ENCODE measurements at places on chromosomes 7 and 10.

DNA sequence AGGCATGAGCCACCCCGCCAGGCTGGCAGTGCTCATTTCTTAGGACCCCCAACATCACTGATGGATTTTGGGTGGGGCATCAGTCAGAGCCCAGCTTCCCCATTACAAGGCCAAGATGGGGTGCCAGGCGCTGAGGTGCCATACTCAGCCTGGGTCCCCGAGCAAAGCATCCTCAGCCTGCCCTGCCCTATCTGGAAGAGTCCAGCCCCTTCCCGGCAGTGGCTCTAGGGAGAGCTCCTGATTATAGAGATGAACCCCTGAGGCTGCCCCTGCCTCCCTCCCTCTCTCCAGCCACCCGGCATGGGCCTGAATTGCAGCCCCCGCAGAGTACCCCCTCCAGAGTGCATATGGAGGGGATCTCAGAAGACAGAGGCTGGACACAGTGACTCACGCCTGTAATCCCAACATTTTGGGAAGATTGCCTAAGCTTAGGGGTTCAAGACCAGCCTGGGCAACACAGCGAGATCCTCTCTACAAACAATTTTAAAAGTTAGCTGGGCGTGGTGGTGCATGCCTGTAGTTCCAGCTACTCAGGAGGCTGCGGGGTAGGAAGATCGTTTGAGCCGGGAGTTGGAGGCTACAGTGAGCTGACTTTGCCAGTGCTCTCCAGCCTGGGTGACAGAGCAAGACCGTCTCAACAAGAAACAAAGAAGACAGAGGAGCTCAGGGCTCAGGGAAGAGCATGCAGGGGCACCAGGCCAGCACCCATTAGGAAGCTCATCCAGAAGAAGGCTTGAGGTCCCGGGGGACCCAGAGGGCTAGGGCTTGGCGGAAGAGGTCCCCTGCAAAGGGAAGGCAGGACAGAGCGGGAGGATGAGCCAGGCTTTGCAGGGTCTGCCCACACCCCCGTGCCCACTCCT, 13.3 kb downstream of the LAT2 start:
- DNase-seq = no peak

DNA sequence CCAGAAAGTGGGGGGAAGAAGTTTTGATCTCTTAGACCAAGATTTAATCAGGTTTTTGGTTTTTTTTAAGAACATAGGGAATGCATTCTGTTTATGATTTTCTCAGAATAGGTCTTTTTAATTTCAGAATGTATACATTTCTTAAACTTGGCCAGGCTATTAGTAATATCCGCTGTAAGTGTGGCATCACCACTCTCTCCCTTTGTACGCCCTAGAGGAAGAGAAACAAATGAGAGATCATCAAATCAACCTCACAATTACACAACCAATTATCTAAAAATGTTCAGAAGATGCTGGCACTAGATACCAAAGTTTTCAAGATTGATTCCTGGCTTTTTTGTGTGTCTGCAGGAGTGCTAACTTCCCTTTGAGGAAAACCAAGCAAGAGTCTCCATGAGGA, 70.0 kb downstream of the KLF6 start:
- no peak for DNase-seq

DNA sequence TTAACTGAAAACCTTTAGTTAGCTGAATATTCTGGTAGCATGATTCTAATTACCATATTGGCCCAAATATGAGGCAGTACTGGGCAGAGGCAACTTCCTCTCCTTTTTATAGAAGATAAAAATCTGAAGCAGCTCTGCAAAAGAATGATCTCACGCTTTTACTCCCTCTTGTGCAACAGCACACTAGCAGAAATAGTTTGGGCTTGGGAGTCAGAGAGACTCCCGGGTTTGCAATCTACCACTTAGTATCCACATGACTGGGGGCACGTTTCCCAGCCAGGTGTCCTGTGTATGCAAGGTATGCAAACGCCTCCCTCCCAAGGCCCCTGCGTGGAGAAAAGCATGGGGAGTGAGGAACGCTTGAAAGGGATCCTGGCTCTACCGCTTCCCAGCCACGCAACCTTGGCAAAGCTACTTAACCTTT, 47.2 kb upstream of the RHEB start:
- no peak for DNase-seq

- DNase-seq = no peak
Measured at GRCh38 chr7:2353113-2353935, 1.3 kb upstream of the EIF3B start.

- DNase-seq = no peak
Measured at GRCh38 chr10:69802424-69803161, 887 bp downstream of the COL13A1 start.

DNA sequence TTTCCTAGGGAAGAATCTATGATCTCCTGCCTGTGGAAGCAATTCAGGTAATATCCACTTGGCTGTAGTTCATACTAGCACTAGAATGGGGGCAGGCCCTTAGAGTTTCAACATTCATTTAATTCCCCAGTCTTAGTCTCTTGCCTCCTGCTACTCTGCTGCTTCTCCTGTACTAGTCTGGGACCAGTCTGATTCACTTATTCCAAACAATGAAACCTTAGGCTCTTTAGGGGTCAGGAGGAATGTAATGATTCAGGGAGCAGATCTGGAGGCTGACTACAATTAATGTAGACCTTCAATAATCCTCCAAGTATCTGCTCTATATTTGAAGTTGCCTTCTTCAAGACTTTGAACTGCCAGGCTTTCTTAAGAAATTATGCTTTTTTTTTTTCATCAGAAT, 101.8 kb downstream of the GNAT3 start:
- no peak for DNase-seq

DNA sequence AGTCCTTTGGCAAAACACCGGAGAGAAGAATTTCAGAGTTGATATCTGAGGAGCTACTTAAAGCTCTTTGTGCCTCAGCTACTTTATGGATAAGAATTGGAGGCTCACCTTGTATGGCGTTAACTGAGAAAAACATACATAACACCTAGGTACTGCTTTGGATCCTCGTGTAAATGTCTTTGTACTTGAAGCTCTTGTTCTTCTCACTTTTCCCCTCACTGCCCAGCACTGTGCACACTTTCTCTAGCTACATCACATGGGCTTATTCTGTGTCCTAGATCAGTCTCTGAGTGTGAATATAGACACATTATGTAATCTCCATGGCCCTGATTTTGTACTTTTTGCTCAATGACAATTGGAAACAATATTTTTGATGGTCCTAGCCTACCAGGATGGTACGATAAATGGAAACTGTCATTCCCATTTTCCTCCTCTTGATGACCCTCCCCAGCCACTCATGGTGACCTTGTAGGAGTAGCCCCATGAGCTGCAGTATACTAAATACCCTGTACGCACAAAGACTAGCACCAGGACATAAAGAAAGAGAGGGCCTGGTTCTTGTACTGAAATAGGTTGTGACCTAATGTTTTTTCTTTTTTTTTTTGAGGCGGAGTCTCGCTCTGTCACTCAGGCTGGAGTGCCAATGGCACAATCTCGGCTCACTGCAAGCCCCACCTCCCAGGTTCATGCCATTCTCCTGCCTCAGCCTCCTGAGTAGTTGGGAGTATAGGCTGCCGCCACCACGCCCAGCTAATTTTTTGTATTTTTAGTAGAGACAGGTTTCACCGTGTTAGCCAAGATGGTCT, 22.1 kb downstream of the STAMBPL1 start:
- DNase-seq = no peak

DNA sequence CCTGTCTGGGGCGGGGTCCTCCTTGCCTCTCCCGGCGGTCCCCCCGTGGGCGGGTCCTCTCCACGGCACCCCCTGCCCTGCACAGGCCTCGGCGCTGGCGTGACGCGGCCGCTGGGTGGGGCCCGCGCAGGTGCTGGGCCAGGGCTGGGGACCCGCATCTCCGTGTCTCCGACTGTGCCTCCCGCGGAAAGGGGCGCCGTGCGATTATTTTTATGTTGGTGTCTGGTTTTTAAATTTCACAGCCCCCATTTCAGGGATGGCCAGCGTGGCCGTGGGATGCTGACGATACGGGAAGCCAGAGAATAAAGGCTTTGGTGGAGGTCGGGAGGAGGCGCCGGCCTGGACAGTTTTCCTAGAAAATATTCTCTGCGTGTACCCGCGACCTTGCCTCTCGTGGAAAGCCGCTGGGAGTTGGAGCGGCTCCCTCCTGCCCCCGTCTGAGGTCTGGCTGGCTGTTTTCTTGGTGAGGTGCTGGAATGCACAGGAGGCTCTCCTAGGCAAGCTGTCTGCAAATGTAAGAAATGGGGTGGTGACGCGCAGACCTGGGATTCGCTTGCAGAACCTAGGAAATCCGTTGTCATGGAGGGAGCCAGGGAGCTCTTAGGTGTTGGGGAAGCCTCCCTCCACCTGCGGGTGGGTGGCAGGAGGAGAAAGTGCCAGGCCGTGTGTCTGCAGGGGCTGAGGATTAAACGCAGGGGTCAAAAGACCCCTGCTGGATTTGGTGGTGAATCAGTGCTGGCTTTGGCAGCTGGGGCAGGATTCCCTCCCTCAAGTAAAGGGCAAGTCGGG, 28.7 kb upstream of the JAKMIP3 start:
- DNase-seq = no peak

DNA sequence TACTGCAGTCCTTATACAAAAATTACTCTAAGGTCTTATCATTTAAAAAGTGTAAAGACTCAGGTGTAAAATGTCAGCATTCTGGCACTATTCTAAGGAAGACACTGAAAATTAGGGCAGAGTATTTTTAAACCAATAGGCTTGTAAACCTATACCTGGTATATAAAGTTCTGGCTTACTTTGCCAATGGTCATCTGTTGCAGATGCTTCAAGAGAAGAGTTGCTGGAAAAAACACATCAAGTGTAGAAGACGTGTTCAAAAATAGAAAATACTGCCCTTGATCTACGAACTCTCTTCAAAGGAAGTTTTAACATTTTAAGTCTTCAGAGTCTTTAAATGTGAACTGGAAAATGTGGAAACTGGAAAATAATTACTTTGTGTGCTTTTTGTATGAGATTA, 23.9 kb downstream of the NT5C3A start:
- DNase-seq = no peak
